Activated CD8-positive, alpha-beta memory T cell treated with anti-CD3 and anti-CD28 coated beads for 48 hours (primary cell): ENCODE measurements at places on chromosomes 1 and 21.

DNA sequence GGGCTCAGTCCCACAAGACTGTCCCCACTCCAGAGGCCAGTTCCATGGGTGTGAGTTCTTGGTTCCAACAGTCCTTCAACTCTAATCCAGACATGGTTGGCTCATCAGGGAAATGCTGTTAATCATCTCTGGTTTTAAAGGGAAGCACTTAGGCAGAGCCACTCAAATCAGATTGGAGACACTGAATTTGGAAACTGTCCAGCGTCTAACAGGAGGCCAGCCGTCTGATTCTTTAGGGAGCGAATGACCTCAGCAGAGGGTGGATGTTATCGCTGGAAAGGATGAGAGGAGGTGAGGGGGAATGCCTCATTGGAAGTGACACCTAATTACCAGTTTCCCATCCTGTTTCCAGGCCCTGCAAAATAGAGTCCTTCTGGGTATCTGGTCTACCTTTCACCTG is 22.8 kb upstream of the LRRC38 start:
- DNase-seq: no peak

- no peak for DNase-seq
These were observed 2.0 kb downstream of the RCSD1 start for GRCh38 chr1:167631936-167632614.

GRCh38 chr21:31938330-31939301 is 65.8 kb downstream of the HUNK start:
- no peak for DNase-seq

- no peak for DNase-seq
These were observed 4.7 kb upstream of the DENND2D start for GRCh38 chr1:111204983-111205713.

- DNase-seq: no peak
These were observed 80.9 kb downstream of the PCBP3 start for GRCh38 chr21:45724345-45724961.

- no peak for DNase-seq
These were observed 767.0 kb downstream of the MRPL39 start for GRCh38 chr21:24840287-24840686.

GRCh38 chr1:65255656-65256050 is 53.7 kb upstream of the DNAJC6 start:
- no peak for DNase-seq

- DNase-seq: no peak
These were observed 81.3 kb downstream of the MAST2 start for GRCh38 chr1:45884700-45885099.

- no peak for DNase-seq
These were observed 921 bp upstream of the ASCL5 start for GRCh38 chr1:201127755-201128455.

GRCh38 chr1:197451381-197451780 is 183.3 kb downstream of the CRB1 start:
- no peak for DNase-seq

DNA sequence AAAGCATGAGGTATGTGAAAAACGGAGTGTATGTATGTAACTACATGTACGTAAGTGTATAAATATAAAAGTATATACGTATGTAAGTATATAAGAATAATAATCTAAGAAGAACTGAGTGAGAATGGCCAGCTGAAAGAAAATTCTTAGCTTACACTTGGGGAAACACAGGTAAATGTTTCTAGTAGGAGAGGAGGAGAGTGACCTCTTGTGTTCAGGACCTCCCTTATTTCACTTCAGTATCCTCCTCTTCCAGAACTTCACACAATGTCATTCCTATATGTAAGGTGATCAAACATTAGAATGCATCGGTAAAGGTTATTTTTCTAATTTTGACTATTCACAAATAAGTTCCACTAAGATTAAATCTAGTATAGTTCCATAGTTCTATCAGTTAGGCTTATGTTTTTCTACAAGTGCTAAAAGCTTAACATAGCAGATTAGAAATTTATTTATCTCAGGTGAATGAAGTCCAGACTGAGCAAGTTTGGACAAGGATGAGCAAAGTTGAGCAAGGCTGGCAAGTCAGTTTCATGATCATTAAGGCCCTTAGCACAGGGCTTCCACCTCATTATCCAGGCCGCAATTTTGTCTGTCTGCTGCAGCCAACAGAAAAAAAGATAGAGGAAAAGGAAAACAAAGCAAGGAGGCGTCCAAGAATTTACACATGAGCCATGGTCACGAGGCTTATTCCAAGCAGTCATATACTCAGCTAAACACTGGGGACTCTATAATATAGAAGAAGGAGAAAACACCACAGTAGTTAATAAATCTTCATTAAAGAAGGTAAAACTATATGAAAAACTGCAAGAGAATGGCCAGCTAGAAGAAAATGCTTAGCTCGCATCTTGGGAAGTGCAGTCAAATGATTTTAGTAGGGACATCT is 7.1 kb upstream of the MROH9 start:
- no peak for DNase-seq

- no peak for DNase-seq
These were observed 5.6 kb upstream of the TSPEAR start for GRCh38 chr21:44716984-44717383.
